ENCODE measurements at places on chromosomes 12 and 14. TPM values are rescaled to one million over a fixed set of nuclear protein-coding genes. Genes with fewer than 3 reads are reported as not detected.

The RNASE3 gene
- not detected for total RNA-seq

The SERPINA1 gene
- total RNA-seq = not detected

The RPS6KL1 gene
- 0.43 TPM for total RNA-seq

The SCNN1A gene
- not detected for total RNA-seq

The ITGA7 gene
- total RNA-seq = 184 TPM

The CARMIL3 gene
- 0.17 TPM for total RNA-seq

The FAM90A1 gene
- 0.13 TPM for total RNA-seq

The MMP19 gene
- total RNA-seq = 16.2 TPM

The CMTM5 gene
- 0.65 TPM for total RNA-seq

The KRT76 gene
- total RNA-seq = not detected

The SLCO1A2 gene
- not detected for total RNA-seq

The MORN3 gene
- total RNA-seq = 0.86 TPM

The INHBC gene
- total RNA-seq = not detected

The STAC3 gene
- 0.33 TPM for total RNA-seq

The PCNX1 gene
- total RNA-seq = 72.5 TPM

The NUDT14 gene
- total RNA-seq = 16.6 TPM

The ADAM20 gene
- total RNA-seq = 2.4 TPM

The AGAP2 gene
- total RNA-seq = 0.20 TPM

The ANG gene
- 6.8 TPM for total RNA-seq

The NANOG gene
- not detected for total RNA-seq

The TGM1 gene
- 0.65 TPM for total RNA-seq

The FAM216A gene
- 11.9 TPM for total RNA-seq

The CCDC196 gene
- total RNA-seq = not detected

The C12orf75 gene
- 67.9 TPM for total RNA-seq

The CLEC4A gene
- 0.07 TPM for total RNA-seq

The TOMM20L gene
- total RNA-seq = not detected

The CCDC184 gene
- total RNA-seq = 2.2 TPM

The RDH12 gene
- not detected for total RNA-seq

The ART4 gene
- total RNA-seq = 6.1 TPM

The BDKRB2 gene
- 0.73 TPM for total RNA-seq

The GNB3 gene
- 2.0 TPM for total RNA-seq

The SYNJ2BP gene
- 29.1 TPM for total RNA-seq

The KIF5A gene
- 2.1 TPM for total RNA-seq

The PGF gene
- 27.8 TPM for total RNA-seq

The PTGER2 gene
- total RNA-seq = 8.2 TPM

The PPP1R3E gene
- 5.0 TPM for total RNA-seq

The MED13L gene
- 88.9 TPM for total RNA-seq

The DLK1 gene
- total RNA-seq = not detected
